ENCODE measurements at places on chromosomes 3 and 15.

- DNase-seq: no peak
Observed at GRCh38 chr3:69890691-69891090, 108.8 kb upstream of the SAMMSON start.

GRCh38 chr3:130601442-130601971, 84.5 kb downstream of the COL6A6 start:
- DNase-seq: no peak

DNA sequence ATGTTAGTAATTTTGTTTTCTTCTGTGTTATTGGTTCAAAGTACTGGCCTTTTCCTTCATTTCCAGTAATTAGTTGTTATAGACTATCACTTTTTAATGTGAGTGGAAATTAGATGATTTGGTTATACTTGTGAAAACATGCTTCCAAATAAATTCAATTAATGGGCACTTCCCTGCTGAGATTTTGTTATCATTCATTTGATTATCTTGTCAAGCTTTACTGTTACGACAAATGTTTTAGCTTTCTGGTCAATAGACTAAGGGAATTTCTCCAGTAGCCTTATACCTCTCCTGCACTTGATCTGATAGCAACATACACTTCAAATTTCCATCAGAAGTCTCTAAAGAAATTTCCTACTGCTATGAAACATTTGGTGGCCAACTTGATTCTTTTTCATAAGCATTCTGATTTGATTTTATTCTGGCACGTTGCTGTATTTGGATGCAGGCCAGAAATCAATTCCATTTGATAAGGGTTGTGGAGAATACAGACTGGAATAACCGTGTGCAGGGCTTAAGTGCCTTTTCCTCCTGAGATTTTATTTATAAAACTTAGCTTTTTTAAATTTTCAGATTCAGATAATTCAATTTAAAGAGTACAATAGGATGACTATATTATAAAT, 573.8 kb upstream of the NAALADL2 start:
- DNase-seq: no peak

- no peak for DNase-seq
Observed at GRCh38 chr3:72597756-72598195, 250.5 kb downstream of the SHQ1 start.
